ENCODE measurements at places on chromosomes 1 and 21.

DNA sequence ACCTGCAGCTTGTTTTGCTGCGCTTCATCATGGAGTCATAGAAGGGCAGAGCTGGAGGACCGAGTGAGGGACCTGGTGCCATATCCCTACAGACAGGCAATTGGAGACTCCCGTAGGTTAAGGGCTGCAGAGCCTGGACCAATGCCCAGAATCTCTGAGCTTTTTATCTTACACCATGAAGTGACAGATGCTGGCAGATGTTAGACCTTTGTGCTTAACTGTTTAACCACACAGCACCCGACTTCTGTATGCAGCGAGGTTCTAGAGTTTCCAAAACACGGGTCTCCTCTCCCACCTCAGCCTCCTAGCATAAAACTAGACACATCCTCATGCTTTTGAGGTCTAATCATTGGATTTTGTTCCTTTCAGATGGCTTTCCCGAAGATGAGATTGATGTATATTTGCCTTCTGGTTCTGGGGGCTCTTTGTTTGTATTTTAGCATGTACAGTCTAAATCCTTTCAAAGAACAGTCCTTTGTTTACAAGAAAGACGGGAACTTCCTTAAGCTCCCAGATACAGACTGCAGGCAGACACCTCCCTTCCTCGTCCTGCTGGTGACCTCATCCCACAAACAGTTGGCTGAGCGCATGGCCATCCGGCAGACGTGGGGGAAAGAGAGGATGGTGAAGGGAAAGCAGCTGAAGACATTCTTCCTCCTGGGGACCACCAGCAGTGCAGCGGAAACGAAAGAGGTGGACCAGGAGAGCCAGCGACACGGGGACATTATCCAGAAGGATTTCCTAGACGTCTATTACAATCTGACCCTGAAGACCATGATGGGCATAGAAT, 47.6 kb downstream of the B3GALT5 start:
- DNase-seq = no peak

- no peak for DNase-seq
Measured at GRCh38 chr1:43405219-43405875, 15.6 kb downstream of the SZT2 start.

DNA sequence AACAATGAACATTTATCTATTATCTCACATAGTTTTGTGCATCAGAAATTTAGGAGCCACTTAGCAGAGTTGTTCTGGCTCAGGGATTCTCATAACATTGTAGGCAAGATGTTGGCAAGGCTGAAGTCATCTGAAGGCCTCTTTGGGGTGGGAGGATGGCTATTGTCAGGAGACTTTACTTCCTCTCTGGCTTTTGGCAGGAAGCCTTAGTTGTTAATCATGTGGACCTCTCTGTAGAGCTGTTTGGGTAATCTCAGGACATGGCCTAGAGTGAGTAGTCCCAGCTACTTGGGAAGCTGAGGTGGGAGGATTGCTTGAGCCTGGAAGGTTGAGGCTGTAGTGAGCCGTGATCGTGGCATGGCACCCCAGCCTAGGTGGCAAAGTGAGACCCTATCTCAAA, 40.2 kb downstream of the RASAL2 start:
- DNase-seq = no peak

DNA sequence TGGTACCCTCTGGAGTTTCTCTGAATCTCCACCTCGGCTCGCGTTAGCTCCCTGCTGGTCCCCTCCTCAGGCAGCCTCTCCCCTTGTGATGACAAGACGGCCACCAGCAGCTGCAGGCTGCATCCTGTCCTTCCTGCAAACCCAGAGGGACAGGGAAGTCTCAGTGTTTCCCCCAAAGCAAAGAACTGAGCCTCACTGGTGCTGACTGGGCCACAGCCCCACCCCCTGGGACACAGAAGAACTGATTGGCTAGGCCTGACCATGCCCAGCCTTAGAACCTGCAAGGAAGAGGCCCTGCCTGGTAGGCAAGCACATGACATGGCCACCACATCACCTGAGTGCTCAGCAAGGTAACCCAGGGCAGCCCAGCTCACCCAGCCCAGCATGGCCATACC, 34.6 kb downstream of the TMEM51 start:
- DNase-seq = no peak

GRCh38 chr1:88216441-88216840, 467.6 kb upstream of the PKN2 start:
- DNase-seq = no peak

- no peak for DNase-seq
Measured at GRCh38 chr1:115179397-115180079, 90.2 kb upstream of the TSPAN2 start.

- DNase-seq = no peak
Measured at GRCh38 chr1:76615253-76616035, 251.8 kb upstream of the ST6GALNAC5 start.

All from stimulated activated CD8-positive, alpha-beta memory T cell treated with anti-CD3 and anti-CD28 coated beads, Interleukin-4, amount 100 ng/mL, for 1 hour (primary cell).